ENCODE measurements at places on chromosomes 5 and 9. TPM values are rescaled to one million over a fixed set of nuclear protein-coding genes. Genes with fewer than 3 reads are reported as not detected.
A peak's percentile ranks its signal among the peaks of the same experiment; 100 is the strongest.

DNA sequence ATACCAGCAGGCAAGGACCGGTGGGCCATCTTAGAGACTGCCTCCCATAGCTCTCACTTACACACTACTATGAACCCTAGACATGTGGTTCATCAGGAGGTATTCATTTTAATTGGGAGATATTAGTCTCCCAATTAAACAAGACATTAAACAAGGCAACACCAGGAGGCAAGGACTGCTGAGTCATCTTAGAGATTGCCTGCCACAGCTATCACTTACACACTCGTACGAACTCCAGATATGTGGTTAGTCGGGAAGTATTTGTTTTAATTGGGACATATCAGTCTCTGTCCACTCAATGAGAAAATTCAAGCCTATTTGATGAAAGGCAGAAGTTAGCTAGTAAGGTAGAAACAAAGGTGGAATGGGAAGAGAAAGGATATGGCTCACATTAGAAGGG, 343.9 kb downstream of the NFIB start:
- no peak overlapping the region for H3K4me3 ChIP-seq
- H3K36me3 ChIP-seq, result no peaks in the 10 kb centered on the region
- no peak overlapping the region for H3K27ac ChIP-seq
- no peaks in the 10 kb centered on the region for H3K4me1 ChIP-seq
- no peaks in the 10 kb centered on the region for H3K27me3 ChIP-seq

- no peak overlapping the region for H3K27ac ChIP-seq
- DNase-seq, result no peak
- no peaks in the 10 kb centered on the region for H3K4me1 ChIP-seq
- no peaks in the 10 kb centered on the region for H3K27me3 ChIP-seq
- no peak overlapping the region for H3K4me3 ChIP-seq
- no peaks in the 10 kb centered on the region for H3K36me3 ChIP-seq
Measured at GRCh38 chr5:37601163-37601562, 222.0 kb downstream of the WDR70 start.

DNA sequence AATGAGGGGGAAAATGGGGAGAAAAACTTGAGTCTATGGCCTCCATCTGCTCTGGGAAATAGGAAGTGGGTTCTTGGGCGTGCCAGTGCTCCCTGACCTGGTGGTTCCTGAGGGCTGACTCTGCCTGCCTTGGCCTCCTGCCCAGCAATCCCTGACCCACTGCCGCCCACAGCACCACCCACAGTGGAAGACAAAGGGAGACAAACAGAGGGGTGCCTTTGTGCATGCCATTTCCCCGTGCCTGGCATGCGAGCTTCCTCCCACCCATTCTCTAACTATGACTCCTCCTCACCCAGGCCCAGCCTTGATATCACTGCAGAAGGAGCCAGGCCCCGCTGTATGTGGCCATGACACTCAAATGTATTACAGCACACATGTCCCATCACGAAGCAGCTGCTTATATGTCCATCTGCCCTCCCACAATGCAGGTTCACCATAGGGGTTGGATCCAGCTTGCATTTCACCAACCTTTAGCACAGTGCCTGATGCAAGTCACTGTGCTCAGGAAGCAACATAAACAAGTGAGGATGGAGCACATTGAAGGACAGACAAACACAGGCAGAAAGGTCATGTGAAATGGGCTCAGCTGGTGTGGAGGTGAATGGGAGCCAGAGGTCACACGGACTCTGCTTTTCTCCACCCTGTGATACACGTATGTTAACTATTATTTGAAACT, 84.4 kb downstream of the ADRB2 start:
- H3K27me3 ChIP-seq, result no peaks in the 10 kb centered on the region
- H3K4me3 ChIP-seq, result no peak overlapping the region
- DNase-seq, result peak; percentile 27
- H3K36me3 ChIP-seq, result no peaks in the 10 kb centered on the region
- H3K27ac ChIP-seq, result no peak overlapping the region
- H3K4me1 ChIP-seq, result no peaks in the 10 kb centered on the region

DNA sequence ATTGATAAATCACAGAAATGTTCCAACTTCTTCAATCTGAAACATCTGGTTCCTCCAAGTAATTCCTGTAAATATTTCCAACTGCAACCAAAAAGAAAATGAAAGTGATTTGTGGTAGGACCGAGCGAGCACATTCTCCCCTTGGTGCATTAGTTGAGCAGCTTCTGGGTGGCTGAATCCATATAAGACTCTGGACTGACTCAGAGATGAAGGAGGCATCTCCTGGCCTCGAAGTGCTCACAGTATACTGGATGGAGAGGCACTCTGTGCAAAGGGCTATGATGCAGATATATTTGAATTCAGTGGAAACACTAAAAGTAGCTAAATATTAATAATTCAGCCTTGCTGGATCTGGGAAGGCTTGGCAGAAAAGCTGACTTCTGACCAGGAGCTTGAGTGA, 265.0 kb downstream of the MARCHF11 start:
- no peaks in the 10 kb centered on the region for H3K36me3 ChIP-seq
- H3K27me3 ChIP-seq, result no peaks in the 10 kb centered on the region
- DNase-seq, result no peak
- no peak overlapping the region for H3K27ac ChIP-seq
- no peak overlapping the region for H3K4me3 ChIP-seq

DNA sequence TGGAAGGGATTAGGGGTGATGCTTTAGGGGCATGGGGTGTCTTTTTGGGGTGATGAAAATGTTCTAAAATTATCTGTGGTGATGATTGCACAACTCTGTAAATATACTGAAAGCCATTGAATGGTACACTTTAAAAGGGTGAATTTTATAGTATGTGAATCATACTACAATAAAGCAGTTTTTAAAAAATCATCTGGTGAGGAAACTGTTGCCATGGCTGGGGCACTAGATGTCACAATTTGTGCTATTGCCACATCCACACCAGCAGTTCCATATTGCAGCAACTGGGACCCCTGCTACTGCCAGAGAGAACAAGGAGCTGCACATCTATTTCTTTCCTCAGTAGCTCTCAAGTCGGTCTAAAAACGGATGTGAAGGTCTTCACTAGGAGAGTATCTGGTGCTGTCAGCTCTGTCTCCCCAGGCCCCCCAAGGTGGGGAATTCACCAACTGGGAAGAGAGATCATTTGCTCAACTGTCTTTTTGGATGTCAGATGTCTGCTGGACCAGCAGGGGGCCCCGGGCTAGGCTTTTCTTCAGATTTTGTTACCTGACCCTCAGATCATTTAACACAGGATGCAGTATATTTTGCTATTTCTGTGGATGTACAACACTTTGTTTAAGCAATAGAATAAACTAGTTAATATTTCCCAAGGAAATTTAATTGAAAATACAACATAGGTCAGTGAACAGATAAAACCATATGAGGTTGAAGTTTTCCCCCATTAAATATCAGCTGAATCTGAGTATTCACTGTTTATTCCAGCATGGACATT, 13.2 kb downstream of the CMYA5 start:
- no peak overlapping the region for H3K27ac ChIP-seq
- H3K27me3 ChIP-seq, result no peaks in the 10 kb centered on the region
- H3K4me1 ChIP-seq, result no peaks in the 10 kb centered on the region
- H3K4me3 ChIP-seq, result no peak overlapping the region
- H3K36me3 ChIP-seq, result no peaks in the 10 kb centered on the region

GRCh38 chr5:141491323-141492167, 2.7 kb downstream of the PCDHGC5 start:
- H3K4me3 ChIP-seq, result no peak overlapping the region
- DNase-seq, result no peak
- H3K4me1 ChIP-seq, result peaks cover 4% of the 10 kb centered on the region
- no peak overlapping the region for H3K27ac ChIP-seq

DNA sequence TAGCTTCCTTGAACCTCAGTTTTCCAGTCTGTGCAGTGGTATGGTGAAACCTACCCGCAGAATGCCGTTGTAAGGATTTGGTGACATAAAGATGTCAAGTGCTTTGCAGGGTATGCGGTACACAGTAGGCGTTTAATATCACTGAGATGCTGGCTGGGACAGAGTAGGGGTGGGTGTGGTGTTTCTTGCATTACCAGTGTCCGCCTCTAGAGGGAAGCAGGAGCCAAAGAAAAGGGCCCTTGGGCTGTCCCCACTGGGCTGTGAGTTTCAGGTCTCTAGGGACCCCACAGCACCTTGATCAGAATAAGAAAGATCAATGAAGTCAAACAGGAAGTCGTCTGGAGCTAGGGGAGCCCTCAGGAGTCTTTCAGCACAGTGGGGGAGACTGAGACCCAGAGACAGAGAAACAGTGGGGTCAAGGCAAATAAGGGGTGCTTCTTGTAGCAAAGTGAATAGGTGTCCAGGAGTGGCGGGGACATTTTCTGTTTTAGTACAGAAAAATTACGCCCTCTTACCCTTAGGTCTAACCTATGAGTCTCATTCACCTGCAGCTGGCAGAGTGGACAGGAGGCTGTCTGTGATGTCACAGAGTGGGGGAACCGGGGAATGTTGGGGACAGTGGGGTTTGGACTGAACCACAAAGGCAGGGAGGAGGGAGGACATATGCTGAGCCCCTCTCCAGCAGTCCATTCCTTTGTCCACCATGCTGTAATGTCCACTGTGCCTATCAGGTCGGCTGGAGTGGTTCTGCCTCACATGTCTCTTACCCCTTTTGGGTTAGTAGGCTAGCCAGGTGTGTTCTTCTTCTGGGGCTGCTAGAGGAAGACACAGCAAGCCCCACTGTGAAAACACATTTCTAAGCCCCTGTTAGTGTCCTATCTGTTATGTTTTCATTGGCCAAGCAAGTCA, 4.7 kb upstream of the TEX53 start:
- H3K4me1 ChIP-seq, result no peaks in the 10 kb centered on the region
- no peaks in the 10 kb centered on the region for H3K27me3 ChIP-seq
- no peaks in the 10 kb centered on the region for H3K36me3 ChIP-seq
- H3K4me3 ChIP-seq, result no peak overlapping the region

GRCh38 chr9:131226226-131226625, 50.1 kb downstream of the FAM78A start:
- H3K4me1 ChIP-seq, result peaks cover 13% of the 10 kb centered on the region
- no peaks in the 10 kb centered on the region for H3K36me3 ChIP-seq
- no peaks in the 10 kb centered on the region for H3K27me3 ChIP-seq
- no peak for DNase-seq
- no peak overlapping the region for H3K27ac ChIP-seq

- H3K27ac ChIP-seq, result no peak overlapping the region
- peaks cover 49% of the 10 kb centered on the region for H3K27me3 ChIP-seq
- DNase-seq, result no peak
- no peaks in the 10 kb centered on the region for H3K4me1 ChIP-seq
- no peak overlapping the region for H3K4me3 ChIP-seq
Measured at GRCh38 chr5:76081811-76082771, 1.1 kb upstream of the SV2C start.

DNA sequence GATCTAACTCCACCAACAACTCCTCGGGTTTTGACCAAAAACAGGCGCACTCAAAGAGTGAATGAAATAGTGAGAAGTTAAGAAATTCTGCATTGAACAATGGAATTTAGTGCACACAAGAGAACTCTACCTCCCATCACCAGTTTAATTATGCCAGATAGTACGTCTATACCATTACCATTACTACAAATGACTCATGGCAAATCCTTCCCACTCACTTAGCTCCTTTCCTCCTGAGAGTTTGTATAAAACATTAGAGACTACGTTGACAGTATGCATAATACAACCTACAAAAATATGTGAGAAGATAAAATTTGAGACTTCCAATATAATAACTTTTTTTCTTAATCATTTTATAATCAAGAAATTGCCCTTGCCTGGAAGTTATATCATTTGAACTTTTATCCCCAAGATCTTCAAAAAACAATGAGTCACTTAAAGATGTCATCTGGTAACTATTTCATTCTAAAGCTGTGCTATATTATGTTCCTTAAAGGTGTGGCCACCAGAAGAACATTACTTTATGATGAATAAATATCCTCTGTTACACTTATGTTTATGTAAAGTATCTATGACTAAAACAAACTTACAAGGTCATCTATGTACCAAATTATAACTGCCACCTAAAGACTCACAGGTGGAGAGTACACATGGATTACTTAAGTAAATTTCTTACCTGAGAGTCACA, 297.9 kb upstream of the PTGER4 start:
- peaks cover 13% of the 10 kb centered on the region for H3K4me1 ChIP-seq
- DNase-seq, result no peak
- no peak overlapping the region for H3K4me3 ChIP-seq
- H3K27ac ChIP-seq, result no peak overlapping the region
- H3K36me3 ChIP-seq, result no peaks in the 10 kb centered on the region
- H3K27me3 ChIP-seq, result no peaks in the 10 kb centered on the region

DNA sequence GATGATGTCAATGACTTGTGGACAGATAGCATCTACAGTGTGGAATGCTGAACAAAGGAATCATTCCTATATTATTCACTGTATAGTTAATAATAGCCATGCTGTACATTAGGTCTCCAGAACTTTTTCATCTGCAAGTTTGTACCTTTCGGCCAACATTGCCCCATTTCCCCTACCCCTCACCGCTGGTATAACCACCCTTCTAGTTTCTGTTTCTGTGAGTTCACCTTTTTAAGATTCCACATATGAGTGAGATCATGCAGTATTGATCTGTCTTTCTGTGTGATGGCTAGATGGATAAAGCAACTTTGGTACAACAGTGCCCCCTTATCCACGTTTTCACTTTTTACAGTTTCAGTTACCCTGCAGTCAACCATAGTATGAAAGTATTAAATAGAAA, 18.8 kb upstream of the ALDH1B1 start:
- H3K27ac ChIP-seq, result no peak overlapping the region
- H3K27me3 ChIP-seq, result no peaks in the 10 kb centered on the region
- H3K4me3 ChIP-seq, result no peak overlapping the region
- H3K4me1 ChIP-seq, result no peaks in the 10 kb centered on the region
- no peak for DNase-seq
- no peaks in the 10 kb centered on the region for H3K36me3 ChIP-seq

DNA sequence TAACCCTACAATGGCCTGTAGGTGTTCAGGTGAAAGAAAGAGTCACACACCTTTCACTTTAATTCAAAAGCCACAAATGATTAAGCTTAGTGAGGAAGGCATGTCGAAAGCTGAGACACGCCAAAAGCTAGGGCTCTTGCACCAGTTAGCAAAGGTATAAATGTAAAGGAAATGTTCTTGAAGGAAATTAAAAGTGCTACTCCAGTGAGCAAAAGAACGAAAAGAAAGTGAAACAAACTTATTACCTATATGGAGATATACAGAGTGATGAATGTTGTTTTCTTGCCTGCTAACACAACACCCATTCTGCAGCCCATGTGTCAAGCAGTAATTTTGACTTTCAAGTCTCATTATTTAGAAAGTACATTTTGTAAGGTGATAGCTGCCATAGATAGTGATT, 254.2 kb upstream of the SLC24A2 start:
- no peak overlapping the region for H3K4me3 ChIP-seq
- no peaks in the 10 kb centered on the region for H3K36me3 ChIP-seq
- H3K27me3 ChIP-seq, result no peaks in the 10 kb centered on the region
- no peak for DNase-seq

GRCh38 chr5:139124774-139125520, 73.2 kb downstream of the SIL1 start:
- H3K36me3 ChIP-seq, result no peaks in the 10 kb centered on the region
- H3K27me3 ChIP-seq, result no peaks in the 10 kb centered on the region
- H3K27ac ChIP-seq, result peak overlapping the region; percentile 50
- H3K4me3 ChIP-seq, result no peak overlapping the region
- peaks cover 13% of the 10 kb centered on the region for H3K4me1 ChIP-seq
- DNase-seq, result no peak

Gene RNF180
- total RNA-seq, result 19.7 TPM

Gene GHR
- total RNA-seq, result 11.4 TPM

Gene KCTD16
- total RNA-seq, result 0.04 TPM

Gene TSLP
- total RNA-seq, result 0.74 TPM

Gene PKD2L2
- total RNA-seq, result 0.50 TPM
